Activated CD4-positive, alpha-beta T cell treated with anti-CD3 and anti-CD28 coated beads, Interleukin-2, amount 50 U/mL, for 16 hours (primary cell): ENCODE measurements at places on chromosomes 12 and 14.

- no peak for DNase-seq
Observed at GRCh38 chr14:89357655-89358297, 59.3 kb downstream of the FOXN3 start.

GRCh38 chr12:58117201-58117600, 175.8 kb downstream of the ATP23 start:
- DNase-seq, result no peak

DNA sequence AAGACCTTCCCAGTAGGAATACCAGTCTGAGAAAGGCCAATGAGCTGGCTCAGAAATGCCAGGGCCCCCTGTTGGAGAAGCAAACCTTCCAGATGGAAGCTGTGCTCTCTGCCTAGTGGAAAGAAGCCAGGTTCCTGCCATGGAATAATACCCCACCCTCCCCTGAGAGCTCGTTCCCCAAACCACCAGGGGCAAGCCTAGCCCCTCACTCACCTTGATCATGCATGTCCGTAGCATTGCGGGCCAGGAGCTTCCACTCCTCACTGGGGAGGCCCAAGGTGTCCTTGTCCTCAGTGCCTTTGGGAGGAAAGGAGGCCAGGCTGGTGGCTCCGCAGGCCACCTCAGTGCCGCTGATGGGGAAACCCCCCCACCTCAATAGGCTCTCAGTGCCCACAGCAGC, 20.1 kb downstream of the AHSA1 start:
- DNase-seq, result no peak

GRCh38 chr12:26690601-26691000, 142.4 kb downstream of the ITPR2 start:
- no peak for DNase-seq

DNA sequence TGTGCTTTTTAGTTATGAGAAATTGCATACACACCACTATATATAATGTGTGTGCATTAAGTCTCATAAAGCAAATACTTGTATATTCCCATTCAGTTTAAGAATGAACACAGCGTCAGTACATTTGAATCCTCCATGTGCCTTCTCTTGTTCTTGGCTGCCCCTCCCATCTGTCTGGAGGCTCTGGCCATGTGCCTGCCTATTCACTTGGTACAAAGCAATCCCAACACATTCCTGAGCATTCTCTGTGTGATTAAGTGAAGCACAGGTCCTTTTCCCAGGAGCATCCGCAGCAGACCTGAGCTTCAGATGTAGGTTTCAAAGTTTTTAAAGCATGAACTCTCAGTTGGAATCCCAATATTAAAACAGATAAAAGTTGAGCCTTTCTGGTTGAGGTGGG, 58.7 kb downstream of the POLR3B start:
- DNase-seq, result no peak

DNA sequence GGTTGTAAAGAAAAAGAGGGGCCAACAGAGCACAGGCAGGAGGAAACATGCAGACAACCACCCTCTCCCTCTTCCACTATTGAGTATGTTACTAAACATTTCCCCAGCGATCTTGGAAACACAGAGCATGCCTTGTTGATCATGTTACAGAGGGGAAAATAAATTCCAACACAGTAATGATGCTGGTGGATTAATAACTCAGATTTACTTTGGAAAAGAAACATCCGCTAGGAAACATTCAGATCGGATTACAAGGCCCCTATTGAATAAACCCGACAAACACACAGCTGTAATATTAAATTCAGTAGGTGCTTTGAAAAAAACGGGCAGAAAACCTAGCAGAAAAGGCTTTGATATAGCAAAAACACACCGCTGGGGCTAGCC, 5.4 kb downstream of the BMP4 start:
- no peak for DNase-seq

DNA sequence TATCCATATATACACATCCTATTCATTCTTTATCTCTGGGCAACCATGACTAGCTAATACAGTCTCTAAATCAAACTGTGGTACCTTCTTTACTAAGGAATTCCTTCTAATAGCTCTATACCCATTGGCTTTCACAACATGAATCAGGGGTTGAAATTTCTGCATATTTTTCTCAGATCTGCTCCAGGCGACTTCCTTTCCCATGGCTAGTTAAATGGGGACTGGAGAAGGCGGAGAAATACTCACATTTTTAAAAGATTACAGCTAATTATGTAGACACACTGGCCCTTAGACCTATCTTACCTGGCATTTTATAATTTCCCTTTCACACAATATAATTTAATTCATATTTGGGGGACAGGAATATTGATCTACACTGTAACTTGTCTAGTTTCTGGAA, 1.1 kb upstream of the CDKN3 start:
- no peak for DNase-seq

- DNase-seq, result no peak
Observed at GRCh38 chr12:82357340-82357739, 847 bp downstream of the CCDC59 start.
